ENCODE measurements at places on chromosomes 4 and X. TPM values are rescaled to one million over a fixed set of nuclear protein-coding genes. Genes with fewer than 3 reads are reported as not detected.

The GAB1 gene
- 0.34 TPM for total RNA-seq

The EOLA2 gene
- total RNA-seq = 56.9 TPM

The GAR1 gene
- 57.7 TPM for total RNA-seq

The PDCL2 gene
- not detected for total RNA-seq

The RFC1 gene
- 103 TPM for total RNA-seq

The CT45A3 gene
- not detected for total RNA-seq

The GAGE2A gene
- total RNA-seq = not detected

The PNMA6F gene
- total RNA-seq = not detected

The TREX2 gene
- total RNA-seq = 1.9 TPM

The ADH4 gene
- total RNA-seq = not detected

The PYURF gene
- 61.9 TPM for total RNA-seq

The DUSP21 gene
- not detected for total RNA-seq

The NCAPG gene
- 51.0 TPM for total RNA-seq

The TENT5D gene
- total RNA-seq = not detected

The CISD2 gene
- total RNA-seq = 43.0 TPM

The GAGE12H gene
- not detected for total RNA-seq

The FAM9A gene
- total RNA-seq = not detected

The HSFX2 gene
- total RNA-seq = 0.30 TPM

The GUCY1A1 gene
- 0.13 TPM for total RNA-seq

The SMIM31 gene
- total RNA-seq = not detected

The ZBTB33 gene
- total RNA-seq = 16.8 TPM

The BMP15 gene
- not detected for total RNA-seq

Data from activated CD8-positive, alpha-beta memory T cell treated with anti-CD3 and anti-CD28 coated beads for 36 hours (primary cell).